ENCODE measurements at places on chromosomes 1 and 21. TPM values are rescaled to one million over a fixed set of nuclear protein-coding genes. Genes with fewer than 3 reads are reported as not detected.

GRCh38 chr1:85297855-85298629 lies 21.6 kb upstream of the BCL10 start:
- DNase-seq: no peak
- no peak overlapping the region for H3K27ac ChIP-seq
- peaks cover 21% of the 10 kb centered on the region for H3K4me1 ChIP-seq

- no peaks in the 10 kb centered on the region for H3K36me3 ChIP-seq
- no peak overlapping the region for H3K27ac ChIP-seq
- peaks cover 3% of the 10 kb centered on the region for H3K4me1 ChIP-seq
- H3K4me3 ChIP-seq: no peak overlapping the region
Observed at GRCh38 chr1:234525099-234525799, 46.3 kb upstream of the TARBP1 start.

The GJC2 gene
- total RNA-seq: 12.9 TPM

GRCh38 chr1:21936366-21937031 lies 611 bp downstream of the HSPG2 start:
- H3K27ac ChIP-seq: peak overlapping the region; percentile 95
- H3K4me1 ChIP-seq: peaks cover 64% of the 10 kb centered on the region
- no peak for DNase-seq
- H3K27me3 ChIP-seq: no peaks in the 10 kb centered on the region

The KDF1 gene
- total RNA-seq: not detected

The KLHDC9 gene
- 7.9 TPM for total RNA-seq

DNA sequence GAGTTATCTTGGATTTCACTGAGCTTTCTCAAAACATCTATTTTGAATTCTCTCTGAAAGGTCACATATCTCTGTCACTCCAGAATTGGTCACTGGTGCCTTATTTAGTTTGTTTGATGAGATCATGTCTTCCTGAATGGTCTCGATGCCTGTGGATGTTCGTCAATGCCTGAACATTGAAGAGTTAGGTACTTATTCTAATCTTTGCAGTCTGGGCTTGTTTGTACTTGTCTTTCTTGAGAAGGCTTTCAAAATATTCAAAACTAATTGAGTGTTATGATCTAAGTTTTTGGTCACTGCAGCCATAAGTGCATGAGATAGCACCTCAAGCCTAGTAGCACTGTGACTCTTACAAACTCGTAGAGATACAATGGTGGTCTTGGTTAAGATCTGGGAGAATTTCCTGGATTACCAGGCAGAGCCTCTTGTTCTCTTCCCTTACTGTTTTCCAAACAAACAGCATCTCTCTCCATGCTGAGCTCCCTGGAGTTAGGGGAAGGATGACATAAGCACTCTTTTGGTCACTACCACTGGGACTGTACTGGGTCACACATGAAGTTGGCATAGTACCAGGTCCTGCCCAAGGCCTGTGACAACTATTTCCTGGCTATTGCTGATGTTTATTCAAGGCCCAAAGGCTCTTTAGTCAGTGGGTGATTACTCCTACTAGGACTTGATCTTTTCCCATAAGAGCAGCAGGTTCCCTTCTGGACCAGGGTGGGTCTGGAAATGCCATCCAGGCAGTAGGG lies 25.6 kb downstream of the SLC22A15 start:
- DNase-seq: no peak
- H3K4me3 ChIP-seq: no peak overlapping the region
- no peaks in the 10 kb centered on the region for H3K27me3 ChIP-seq
- H3K36me3 ChIP-seq: no peaks in the 10 kb centered on the region

Data from tibial nerve (tissue), 4 donors.